ENCODE measurements at places on chromosomes 5 and 9. TPM values are rescaled to one million over a fixed set of nuclear protein-coding genes. Genes with fewer than 3 reads are reported as not detected.
A peak's percentile ranks its signal among the peaks of the same experiment; 100 is the strongest.

DNA sequence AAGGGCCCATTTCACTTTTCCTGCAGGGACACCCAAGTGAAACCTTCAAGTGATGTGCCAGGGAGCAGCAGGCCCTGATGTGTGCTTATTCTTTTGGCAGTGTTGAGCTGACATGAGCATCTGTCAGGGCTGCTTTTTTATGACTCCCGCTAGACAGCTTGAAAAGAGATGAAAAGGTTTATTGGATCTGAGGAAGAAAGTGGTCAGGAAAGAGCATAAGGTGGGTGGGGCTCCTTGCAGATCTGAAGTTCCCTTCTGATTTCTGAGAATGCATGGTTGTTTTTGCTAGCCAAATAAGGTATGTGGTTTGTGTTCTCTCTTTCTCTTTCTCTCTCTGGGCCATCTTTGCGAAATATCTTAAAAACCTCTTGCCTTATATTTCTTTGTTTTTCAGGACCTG, 316.1 kb downstream of the DMRT2 start:
- no peak for DNase-seq

GRCh38 chr5:127586066-127586770, 62.7 kb upstream of the CTXN3 start:
- no peak for DNase-seq

DNA sequence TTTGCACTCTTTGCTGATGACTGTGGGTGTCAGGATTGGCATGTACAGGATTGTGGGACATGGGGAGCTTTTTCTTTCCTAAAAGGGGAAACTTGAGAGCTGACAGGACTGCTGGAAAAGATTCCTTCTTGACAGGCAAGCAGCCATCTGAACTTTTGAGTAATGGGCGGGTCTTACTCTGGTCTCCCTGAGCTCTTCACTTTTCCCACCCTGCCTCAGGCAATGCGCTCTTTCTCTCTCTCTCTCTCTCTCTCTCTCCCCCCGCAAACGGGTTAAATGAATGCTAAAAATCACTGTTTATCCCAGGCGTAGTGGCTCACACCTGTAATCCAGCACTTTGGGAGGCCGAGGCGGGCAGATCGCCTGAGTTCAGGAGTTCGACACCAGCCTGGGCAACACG, 37.1 kb upstream of the F2RL1 start:
- no peak for DNase-seq

DNA sequence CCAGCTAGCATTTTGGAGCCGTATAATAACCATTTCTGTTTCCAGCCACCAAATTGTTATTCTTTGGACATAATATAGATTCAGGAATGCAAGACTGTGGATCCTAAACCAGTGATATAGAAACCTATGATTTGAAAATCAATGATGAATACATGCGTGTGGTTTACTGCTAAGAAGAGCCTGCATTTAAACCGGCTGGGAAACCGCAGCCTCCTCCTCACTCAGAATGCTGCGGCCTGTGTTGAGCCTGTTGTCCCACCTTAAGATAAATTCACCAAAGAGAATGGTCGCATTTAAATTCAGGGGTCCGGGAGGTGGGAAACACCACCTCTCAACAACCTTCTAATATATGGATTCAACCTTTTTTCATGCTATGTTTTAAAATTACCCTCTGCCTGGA, 148.0 kb downstream of the MEF2C start:
- no peak for DNase-seq

GRCh38 chr9:126702151-126703001, 88.6 kb downstream of the LMX1B start:
- no peak for DNase-seq

- DNase-seq, result no peak
Observed at GRCh38 chr5:96316487-96316886, 116.6 kb downstream of the PCSK1 start.

GRCh38 chr9:134942011-134942787, 24.5 kb upstream of the FCN1 start:
- no peak for DNase-seq

DNA sequence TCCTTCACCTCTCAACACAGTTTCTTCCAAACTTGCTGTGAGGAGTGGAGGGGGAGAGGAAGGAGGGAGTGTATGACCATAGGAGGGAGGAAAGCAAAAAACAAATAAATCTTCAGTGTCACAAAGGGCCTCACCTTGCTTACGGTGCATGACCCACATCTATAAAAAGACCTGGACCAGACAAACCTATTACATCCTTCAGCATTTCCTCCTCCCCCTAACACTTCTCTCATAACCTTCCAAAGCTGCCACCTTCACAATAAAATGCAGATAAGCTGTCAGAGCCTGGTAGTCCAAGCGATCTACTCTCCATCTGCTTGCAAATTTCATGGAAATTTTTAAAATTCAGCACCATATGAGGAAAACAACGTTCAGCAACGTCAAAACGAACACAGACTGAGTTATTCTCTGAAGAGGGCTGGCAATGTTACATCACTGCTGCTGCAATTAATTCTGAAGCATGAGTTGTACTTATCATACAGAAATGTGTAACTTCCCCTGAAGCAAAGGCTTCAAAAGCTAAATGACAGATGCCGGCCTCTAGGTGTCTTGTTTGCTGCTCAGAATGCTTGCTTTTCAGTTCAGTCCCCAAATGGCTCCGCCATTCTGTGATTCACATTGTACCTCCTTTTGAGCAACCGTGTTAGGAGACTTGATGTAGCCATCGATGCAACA, 62.9 kb downstream of the EFNA5 start:
- DNase-seq, result no peak

- DNase-seq, result no peak
Observed at GRCh38 chr9:71758785-71759184, 9.5 kb downstream of the CEMIP2 start.

DNA sequence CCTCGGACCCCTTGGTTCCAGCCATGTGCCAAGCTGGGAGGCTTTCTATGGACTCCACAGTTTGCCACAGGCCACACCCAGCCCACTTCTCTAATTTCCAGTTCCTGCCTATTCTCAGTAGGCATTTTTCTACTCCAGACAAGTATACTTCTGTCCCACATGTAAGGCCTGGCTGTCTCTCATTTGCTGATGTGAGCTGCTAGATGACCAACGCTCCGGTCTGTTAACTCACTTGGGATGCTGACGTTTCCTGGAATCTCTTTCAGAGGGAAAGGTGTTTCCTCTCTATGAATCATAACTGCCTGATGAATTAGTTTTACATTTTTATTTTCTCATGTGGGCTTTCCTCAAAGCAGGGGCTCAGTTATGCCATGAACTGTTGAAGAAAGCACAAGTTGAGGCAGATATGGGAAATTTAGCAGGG, 36.3 kb downstream of the ERGIC1 start:
- peak; percentile 56 for DNase-seq

GRCh38 chr5:31832966-31833365, 194.0 kb downstream of the PDZD2 start:
- DNase-seq, result no peak

- DNase-seq, result peak; percentile 70
Observed at GRCh38 chr9:35658968-35659220, 802 bp downstream of the CCDC107 start.

DNA sequence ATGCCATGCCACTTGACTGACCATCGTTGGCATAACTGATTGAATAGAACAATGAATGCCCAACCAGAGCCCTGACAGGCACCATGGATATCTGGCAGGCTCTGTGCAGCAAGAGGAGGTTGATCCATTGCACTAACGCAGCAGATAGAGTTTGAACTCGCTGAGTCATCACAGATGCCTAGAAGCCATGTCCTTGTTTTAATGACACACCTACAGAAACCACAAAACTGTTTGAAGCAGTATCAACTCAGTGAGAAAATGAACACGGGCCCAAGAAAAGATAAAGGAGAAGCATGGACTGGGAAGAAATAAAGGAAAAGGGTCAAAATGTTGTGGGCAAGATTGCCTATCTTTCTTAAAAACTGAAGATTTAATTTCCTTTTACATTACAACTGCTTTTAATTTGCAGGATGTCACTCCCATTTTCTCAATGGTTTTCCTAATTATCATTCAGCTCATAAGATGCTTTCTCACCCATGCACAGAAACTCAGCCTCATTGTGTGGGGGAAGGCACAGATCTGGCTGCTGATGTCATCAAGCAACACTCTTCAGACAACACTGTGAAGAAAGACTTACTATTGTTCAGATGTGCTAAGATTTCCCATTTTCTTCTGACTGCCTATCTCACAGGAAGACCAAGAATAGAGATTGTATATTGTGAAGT, 129.0 kb downstream of the PIK3R1 start:
- DNase-seq, result no peak

DNA sequence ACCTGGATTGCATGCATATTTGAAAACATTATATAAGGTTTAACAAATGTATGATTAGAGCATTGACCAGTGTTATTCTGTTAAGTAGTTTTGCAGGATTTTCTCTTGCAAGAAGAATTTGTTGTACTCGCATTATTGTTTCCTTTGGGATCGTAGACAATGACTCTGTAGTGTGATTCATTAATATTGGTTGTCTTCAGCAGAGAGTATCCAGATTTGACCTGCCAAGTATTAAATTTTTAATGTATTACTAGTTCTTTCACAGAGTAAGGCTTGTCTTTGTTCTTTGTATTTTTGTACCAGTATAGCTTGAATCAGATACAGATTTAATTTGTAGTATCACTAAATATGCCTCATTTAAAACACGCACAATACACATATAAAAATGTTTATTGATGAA, 155.0 kb downstream of the PBX3 start:
- no peak for DNase-seq

GRCh38 chr9:3528451-3528850, 2.6 kb upstream of the RFX3 start:
- no peak for DNase-seq

DNA sequence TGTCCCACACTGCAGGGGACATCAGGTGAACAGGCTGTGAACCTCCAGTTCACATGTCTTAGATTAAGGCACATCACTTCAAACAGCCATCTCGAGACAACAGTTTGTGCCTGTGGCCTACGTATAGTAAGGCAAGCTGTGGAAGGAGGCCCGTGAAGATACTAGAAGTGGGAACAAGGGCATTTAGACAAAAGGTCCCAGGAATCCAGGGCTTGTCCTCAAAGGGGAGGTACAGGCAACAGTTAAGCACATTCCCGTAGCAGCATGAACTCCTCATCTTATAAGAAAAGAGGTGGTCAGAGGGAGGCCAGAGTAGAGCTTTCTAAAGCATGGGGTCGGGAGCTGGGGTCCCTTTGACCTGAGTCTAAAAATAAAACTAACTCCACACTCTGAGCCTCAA, 122.5 kb upstream of the TRPM3 start:
- no peak for DNase-seq

- no peak for DNase-seq
Observed at GRCh38 chr5:87150630-87151029, 117.1 kb upstream of the RASA1 start.

CD72 gene
- 0.59 TPM for total RNA-seq

SMIM33 gene
- total RNA-seq, result not detected

TAF11L5 gene
- not detected for total RNA-seq

SLIT3 gene
- 12.5 TPM for total RNA-seq

HTR4 gene
- 0.22 TPM for total RNA-seq

SLC27A6 gene
- 82.3 TPM for total RNA-seq

IQGAP2 gene
- 4.2 TPM for total RNA-seq

SPINK1 gene
- not detected for total RNA-seq

Data from Right ventricle myocardium superior (tissue), 1 donor.